ENCODE measurements at places on chromosomes 16 and 17.

GRCh38 chr16:27549464-27549745 is 308 bp downstream of the GTF3C1 start:
- DNase-seq: peak; percentile 3

- no peak for DNase-seq
Measured at GRCh38 chr17:42359133-42359532, 29.1 kb downstream of the STAT3 start.

DNA sequence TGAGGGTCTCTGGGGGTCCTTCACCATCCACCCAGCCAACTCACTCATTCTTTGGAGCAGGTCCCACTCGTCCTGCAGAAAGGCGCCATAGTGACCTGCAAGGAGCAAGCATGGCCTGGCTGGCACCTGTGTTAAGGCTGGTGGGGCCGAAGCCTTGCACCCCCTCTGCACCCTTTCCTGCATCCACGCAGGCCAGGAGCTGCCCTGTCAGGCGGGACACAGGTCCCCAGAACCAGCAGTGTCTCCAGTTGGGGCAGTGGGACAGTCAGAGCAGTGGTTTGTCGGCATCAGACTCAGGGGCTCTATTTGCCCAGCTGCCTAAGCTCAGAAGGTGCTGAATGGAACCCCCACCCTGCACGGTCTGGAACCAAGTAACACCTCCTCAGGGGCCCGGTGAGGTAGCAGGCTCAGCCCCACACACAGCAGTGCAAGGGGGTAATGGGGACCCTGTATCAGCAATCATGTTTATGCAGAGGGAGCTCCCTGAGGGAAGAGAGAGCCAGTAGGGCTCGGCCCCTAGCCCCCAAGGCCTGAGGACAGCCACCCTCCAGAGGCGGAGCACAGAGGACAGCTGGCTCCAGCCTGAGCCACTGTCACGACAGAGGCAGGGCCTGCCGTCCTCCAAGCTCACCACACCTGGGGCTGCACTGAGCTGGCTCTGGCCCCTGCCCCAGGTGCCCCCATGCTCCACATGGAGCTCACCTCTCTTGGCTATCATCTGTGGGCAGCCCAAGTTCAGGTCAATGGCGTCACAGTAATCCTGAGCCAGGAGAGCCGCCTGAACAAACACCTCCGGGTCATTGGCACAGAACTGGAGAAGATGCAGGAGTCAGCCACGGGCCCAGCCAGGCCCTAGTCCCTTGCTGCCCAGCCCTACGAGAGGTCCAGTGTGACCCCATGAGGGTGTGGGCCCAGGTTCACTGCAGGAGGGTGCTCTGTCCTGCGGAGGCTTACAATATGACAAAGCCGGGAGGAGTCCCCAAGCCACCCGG is 1.9 kb downstream of the DUS1L start:
- no peak for DNase-seq

- DNase-seq: no peak
Measured at GRCh38 chr16:4695473-4696171, 2.3 kb downstream of the NUDT16L1 start.

DNA sequence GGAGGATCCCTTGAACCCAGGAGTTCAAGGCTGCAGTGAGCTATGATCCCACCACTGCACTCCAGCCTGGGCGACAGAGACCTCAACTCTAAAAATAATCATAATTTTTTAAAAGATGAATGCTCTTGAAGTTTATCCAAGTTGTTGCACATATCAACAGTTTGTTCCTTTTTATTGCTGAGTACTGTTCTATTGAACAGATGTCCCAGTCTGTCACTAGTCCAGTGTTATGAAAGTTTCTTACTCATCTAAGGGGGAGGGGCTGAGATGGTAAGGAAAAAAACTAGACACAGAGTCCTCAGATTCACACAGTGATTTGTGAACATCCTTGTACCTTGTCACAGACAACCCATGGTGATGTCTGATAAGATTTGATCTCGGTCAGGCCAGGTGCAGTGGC is 3.9 kb downstream of the ACAP1 start:
- DNase-seq: no peak

DNA sequence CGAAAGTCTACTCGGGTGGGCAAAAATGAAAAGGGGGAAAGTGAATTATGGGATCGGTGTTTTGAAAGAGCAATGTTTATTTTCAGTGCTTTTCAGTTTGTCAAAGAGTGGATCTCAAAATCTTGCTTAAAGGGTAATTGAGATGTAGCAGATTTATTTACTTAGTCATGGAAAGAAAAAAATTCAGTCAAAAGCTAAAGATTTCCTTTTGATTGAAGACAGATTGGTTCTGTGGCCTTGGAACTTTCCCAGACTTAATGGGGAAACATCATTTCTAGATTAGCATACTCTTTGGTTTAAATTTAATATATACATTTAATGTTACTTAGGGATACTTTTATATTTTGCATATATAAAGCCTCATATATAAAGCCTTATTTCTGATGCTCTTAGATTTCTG is 20.6 kb downstream of the PRKAR1A start:
- DNase-seq: no peak

DNA sequence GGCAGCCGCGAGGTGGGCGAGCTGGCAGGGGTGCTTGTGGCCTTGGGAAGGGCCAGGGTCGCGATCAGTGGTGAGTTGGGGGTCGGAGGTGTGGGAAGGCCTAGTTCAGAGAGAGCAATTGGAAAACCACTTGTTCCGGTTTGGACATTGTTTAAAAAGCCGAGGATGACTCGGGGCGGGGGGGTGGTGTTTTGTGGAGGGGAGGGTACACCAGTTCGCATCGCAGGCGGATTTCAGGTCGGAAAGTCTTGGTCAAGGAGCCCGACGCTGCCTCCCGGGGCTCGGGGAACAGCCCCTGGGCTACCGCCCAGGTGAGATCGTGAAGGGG is 66.4 kb downstream of the KPNA2 start:
- DNase-seq: no peak

GRCh38 chr17:64950871-64951270 is 31.6 kb upstream of the LRRC37A3 start:
- no peak for DNase-seq

DNA sequence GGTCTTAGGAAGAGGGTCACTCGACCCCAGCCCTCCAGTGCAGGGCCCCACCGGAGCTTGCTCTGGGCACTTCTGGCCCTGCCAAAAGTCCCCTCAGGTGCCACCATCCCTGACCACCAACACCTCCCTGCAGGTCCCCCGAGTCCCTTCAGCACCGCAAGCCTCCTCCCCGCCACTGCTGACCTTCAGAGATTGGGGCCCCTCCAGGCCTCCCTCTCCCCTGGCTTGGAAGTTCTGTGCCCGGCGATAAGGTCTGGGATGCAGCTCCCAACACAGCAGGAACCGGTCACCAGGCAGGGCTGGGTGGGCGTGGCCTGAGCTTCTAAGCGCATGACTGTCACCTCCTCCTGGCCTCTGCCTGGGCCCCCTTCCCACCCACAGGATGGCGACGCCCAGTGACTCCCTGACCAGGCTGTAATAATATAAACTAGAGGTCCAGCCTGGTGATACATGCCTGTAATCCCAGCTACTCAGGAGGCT is 11.2 kb downstream of the PIEZO1 start:
- no peak for DNase-seq

GRCh38 chr17:49104511-49105074 is 28.0 kb upstream of the B4GALNT2 start:
- no peak for DNase-seq

DNA sequence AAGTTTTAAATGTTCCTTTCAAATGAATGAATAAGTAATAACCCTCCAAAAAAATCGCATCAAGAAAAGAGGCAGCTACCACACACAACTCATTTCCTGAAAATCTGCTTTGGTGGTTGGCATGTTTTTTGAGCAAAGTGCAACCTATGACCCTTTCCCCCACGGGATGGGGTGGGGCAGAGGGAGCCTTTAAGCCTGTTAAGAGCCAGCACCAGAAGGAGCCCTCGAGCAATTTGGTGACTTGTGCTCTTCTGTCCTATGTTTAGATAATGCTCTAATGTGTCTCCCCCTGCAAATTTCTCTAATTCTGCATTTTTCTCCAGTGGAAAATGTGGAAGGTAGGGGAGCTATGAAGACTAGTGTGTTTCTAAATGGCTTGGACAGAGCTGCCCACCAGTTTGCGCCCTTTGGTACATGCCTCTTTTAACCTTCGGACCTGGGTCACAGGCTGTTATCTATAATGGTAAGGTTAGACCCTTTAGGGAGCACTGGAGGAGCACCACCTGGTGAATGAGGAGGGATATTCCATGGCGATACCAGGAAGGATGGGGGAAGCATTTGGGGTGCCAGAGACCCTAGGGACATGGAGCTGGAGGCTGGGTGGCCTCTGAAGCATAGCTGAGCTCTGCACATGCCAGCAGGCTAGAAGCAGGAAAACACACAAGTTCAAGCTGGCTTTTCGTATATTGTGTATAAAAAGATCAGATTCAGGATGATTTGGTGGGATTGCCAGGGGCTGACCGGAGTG is 1.6 kb downstream of the PYCARD start:
- DNase-seq: no peak

DNA sequence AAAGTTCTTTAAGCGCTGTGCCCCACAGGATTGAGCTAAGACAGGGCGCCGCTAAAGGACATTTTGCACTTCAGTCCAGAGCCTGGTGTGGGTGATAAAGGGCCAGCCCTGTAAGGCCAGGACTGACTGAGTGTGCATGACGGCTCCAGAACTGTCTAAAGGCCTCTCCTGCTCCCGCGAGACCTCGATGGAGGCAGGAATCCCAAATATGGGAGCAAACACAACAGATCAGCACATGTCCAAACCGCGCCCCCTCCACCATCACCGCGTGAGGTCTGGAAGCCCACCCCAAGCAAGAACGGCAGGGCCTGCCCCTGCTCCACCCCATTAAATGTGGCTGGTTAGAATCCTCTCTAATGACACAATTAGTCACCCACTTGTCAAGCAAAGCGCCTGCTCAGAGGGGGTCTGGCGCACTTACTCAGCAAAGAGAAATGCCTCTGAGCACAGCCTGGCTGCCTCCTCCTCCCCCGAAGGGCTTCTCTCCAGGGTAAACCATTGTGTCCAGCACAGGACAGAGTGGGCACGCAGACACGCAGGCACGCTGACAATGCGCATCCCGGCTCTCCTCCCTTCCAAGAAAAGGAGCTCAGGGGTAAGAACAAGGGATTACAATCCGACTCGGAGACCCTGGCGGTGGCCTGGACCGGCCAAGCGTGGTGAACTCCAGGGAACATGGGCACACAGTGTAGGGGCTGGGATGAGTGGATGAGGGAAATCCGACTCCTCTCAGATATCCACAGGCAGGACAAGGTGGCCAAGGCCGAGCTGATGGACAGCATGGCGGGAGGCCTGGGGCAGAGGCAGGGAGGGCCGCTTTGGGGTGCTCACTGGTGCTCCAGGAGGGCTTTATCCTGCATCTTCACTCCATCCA is 1.5 kb downstream of the MXRA7 start:
- no peak for DNase-seq

DNA sequence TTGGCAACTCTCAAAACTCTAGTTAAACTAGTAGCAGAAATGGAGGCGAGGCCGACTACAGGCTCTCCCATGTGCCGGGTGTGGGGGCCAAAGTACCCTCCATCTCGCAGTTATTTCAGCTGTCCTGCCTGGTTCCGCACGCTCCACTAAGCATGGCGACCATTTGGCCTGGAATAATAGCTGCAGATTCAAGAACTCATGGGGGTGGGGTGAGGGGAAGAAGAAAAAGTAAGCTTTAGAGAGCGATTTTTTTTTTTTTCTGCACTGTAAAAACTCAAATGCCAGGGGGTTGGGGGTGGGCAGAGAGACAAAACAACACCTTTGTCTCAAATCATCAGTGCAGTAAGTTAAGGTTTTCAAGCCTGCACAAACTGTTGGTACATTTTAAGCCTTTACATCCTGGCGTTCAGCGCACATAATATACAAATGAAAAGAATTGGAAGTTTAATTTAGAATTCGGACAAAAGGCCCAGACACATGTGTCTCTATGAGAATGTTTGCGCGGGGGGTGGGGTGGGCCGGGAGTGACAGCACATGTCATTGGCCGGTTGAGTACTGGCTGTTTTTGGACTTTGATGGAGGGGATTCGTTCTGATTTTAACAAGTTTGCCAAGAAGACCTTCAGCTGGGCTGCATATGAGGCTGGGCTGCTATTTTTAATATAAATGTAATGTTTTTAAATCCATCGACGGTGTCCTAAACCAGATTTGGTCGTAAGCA is 694.7 kb upstream of the SALL1 start:
- no peak for DNase-seq

DNA sequence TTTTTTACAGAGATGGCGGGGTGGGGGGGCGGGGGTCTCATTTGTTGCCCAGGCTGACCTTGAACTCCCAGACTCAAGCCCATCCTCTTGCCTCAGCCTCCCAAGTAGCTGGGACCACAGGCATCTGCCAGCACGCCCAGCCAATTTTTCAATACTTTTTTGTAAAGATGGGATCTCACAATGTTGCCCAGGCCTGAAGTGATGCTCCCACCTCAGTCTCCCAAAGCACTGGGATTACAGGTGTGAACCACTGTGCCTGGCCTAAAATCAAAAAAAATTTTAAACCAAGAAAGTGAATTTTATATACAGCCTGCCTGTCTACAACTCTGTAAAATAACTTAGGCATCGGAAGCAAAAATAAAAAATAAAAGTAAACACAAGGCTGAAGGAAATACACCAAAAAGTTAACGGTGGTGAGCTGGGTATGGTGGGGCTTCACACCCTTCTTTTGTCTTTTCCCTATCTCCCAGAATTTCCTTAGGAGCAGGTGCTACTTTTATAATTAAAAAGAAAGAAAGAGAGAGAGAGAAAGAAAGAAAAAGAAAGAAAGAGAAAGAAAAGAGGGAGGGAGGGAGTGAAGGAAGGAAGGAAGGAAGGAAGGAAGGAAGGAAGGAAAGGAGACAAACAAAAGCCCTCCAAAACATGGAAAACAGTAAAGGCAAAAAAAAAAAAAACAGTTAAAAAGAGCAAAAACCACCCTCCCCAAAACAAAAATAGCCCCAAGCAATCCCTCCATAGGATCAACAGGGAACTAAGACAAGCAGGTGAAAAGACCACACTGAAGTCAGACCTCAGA is 51.4 kb downstream of the TBC1D16 start:
- DNase-seq: no peak

GRCh38 chr17:29866746-29867404 is 63.2 kb downstream of the SSH2 start:
- DNase-seq: no peak

DNA sequence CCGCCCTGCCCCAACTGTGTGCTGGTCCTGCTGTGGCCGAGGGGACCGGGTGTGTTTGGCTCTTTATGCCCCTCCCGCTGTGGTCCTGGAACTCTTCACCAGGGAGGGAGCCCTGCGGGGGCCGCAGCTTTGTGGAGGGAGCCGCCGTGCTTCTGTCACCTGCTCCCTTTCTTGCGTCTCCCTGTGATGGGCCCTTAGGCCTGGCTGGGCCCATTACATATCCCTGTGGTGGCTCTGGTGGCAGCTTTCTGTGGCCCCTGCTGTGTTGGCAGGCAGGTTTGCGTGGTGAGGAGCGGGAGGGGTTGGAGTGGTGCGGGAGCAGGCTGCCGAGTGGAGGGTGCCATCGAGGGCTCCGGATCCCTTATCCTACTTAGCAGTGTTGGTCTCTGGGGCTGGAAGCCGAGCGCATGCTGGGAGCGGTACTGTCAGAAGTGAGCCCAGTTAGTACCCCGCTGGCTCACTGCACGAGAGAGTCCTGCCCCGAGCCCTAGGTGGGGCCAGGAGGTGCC is 60.4 kb downstream of the PDPK1 start:
- DNase-seq: no peak

- DNase-seq: no peak
Measured at GRCh38 chr17:61508912-61509311, 56.7 kb downstream of the TBX4 start.

Data from stimulated activated CD4-positive, alpha-beta T cell treated with anti-CD3 and anti-CD28 coated beads, Interleukin-4, amount 100 ng/mL, for 4 hours (primary cell).